GM12891 (cell line): ENCODE measurements at places on chromosomes 6 and 20.

DNA sequence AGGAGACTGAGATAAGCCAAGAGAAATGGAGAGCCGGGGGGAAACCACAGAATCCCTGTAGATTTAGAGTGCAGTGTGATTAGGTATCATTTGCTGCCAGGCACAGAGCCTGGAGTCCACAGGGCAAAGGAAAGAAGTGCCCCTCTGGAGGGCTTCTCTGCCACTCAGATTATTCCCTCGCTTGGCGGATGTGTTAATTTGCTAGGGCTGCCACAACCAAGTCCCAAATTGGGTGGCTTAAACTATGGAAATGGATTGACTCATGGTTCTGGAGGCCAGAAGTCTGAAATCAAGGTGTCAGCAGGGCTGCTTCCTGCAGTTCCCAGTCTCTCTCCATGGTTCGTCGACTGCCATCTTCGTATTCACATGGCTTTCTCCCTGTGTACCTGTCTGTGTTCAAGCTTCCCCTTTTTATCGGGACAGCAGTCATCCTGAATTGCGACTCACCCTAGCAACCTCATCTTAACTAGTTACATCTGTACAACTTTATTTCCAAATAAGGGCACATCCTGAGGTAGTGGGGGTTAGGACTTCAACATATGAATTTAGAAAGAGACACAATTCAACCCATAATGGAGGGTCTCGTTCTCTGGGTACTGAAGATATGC is 122.2 kb downstream of the ANKRD60 start:
- DNase-seq = no peak

- no peak for DNase-seq
Observed at GRCh38 chr20:10249048-10249770, 30.6 kb downstream of the SNAP25 start.

- DNase-seq = no peak
Observed at GRCh38 chr6:105382958-105383357, 19.9 kb downstream of the PREP start.

DNA sequence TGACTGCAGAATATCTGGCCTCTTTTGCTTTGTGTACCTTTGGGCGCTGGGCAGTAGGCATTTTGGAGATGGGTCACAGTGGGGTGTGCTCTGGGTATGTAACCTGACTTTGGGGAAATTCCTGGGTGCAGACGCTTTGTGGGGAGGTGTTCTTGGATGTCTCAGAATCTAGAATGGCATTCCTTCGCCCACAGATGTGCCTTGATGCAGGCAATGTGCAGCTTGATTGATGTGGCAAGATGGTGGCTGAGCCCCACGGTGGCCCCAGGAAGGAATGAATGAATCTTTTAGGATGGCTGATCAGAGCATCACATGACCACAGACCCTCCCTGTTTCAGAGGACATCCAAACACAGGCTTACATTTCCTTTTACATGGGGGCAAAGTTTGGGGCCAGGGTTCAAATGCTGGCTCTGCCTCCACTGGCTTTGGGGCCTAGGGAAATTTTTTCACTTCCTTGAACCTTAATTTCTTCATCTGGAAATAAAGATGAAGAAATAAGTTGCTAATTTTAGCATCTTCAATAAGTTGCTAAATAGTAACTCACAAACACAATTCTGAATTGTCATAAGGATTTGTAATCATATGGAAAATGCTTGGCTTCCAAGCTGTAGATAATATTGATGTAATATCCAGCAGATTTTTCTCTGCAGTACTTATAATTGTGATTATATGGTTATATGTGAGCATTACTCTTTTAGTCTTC is 5.6 kb downstream of the PPP1R16B start:
- DNase-seq = no peak

DNA sequence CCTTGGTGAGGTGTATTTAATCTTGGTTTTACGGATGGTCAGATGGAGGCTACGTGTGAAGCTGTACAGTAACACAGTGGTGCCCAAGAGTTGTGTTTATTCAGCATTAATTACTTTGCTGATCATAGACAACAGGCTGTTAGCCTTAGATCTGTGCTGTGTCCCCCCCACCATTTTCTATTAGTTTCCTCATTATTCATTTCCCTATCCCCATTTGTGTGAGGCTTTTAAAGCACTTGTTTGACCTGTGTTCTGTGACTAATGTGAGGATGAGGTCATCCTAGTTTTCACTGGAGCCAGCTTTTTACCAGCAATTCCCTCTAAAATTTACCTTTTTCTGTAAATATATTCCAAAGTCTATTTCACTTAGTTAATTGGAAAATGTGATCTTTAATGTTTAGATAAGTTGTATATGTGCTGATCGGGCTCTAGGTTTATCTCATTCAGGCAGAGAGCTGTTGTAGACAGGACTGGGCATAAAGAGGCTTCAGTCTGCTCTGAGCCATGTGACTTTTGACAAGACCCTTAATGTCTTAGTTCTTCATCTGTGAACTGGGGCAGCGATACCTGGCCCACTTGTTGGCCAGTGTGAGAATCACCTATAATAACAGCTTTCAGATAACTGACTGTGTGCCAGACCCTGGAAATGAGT is 8.4 kb downstream of the MAPRE1 start:
- DNase-seq = no peak

DNA sequence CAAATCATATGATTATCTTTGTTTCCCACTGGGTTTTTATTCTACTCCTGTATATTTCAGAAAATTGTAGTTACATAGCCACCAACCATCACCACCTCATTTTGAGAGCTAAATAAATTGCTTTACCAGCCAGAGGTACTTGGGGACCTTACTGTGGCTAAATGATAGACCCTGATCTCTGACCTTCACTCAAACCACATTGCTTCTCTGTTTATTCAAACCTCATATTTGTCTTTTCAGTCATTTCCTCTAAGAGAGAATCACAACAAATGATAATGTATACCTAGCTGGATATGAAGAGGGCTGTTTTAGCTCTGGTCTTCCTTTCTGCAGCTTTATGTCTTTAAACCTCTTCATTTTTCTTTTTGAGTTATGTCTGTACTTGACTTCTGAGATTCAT is 142.8 kb downstream of the ADGB start:
- no peak for DNase-seq

- DNase-seq = no peak
Observed at GRCh38 chr6:146770965-146771735, 172.4 kb downstream of the ADGB start.

DNA sequence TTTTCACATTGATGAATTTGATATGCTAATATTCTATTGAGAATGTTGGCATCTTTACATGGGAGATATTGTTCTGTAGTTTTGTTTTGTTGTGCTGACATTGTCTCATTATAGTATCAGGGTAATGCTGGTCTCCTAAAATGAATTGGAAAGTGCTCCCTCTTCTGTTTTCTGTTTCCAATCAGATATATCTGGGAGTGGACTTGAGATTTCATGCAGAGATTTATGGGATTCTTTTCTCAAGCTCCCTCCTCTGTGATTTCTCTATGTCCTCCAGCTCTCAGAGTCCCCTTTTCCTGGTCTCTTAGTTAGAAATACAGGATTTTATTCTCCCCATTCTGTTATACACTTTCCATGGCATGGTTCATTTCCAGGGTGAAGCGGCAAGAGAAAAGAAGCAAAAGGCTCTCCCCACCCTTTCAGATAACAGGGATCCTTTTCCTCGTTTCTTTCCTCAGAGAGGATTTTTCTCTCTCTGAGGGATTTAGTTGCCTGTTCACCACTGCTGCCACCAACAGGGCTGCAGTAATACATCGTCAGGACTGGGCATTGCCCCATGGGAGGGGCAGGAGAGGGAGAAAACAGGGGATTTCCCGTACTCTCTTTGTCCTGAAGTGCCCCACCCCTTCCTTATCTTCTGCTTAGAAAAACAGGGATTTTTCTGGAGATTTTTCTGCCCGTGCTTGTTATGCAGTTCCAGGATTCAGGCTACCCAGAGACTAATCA is 59.3 kb upstream of the STMND1 start:
- no peak for DNase-seq

DNA sequence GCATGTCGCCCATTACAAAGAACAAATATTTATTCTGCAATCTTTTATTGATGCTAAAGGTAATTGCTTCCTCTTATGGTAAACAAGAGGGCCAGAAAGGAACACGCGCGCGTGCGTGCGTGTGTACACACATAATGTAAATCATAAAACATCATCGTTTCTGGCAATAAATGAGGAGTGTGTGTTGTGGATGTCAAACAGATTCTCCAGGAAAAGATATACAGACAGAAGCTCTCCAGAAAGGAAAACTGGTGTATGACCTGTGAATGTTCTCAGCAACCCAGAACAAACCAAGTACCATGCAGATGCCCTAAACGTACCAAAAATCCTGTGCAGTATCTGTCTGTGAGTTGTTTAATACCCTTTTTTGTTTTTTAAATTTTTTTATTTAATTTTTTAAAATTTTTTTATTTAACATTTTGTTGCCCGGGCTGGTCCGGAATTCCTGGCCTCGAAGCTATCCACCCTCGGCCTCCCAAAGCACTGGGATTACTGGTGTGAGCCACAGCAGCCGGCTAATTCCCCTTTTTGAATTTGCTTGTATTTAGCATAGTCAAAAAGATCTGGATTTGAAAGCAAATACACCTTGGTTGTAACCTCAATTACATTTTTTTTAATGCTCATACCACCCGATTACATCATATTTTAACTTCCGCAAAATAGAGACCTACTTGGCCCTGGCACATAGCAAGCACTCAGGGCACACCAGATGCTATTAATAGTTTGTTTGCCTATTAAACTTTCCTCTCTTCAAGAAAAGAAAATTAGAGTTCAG is 909 bp upstream of the NUDT3 start:
- DNase-seq = no peak

GRCh38 chr6:5536644-5537043 is 275.3 kb downstream of the FARS2 start:
- no peak for DNase-seq

GRCh38 chr6:134047673-134048072 is 4.8 kb downstream of the SLC2A12 start:
- no peak for DNase-seq

- no peak for DNase-seq
Observed at GRCh38 chr6:23505026-23505425, 621.0 kb upstream of the NRSN1 start.

- DNase-seq = no peak
Observed at GRCh38 chr20:10790013-10790412, 116.2 kb upstream of the JAG1 start.

- DNase-seq = peak; percentile 67
Observed at GRCh38 chr20:45368221-45368980, 5.4 kb downstream of the SYS1 start.

GRCh38 chr20:10696650-10697049 is 22.9 kb upstream of the JAG1 start:
- DNase-seq = no peak

DNA sequence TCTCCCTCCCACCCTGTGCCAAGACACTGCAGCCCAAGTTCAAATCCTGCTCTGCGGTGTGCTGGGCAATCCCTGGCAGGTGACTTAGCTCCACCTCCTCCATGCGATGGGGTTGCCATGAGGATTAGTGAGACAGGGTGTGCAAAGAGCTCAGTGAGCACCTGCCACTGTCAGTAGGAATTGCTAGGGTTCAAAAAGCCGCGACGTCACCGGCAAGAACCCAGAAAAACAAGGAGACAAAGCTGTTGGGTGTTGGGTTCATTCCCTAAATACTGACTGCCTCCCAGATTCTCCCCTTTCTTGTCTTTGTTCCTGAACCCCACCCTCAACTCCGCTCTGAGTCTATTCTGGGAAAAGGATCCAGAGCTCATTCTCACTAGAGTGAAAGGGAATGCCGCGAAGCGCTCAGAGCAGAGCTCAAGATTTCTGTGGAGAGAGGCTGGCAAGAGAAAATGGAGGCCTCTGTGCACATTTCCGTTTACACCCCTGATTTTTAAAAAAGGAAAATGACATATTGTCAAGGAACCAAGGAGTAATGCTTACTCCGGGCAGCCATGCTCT is 13.3 kb downstream of the PMEPA1 start:
- DNase-seq = no peak

GRCh38 chr20:44291754-44292153 is 19.2 kb downstream of the FITM2 start:
- no peak for DNase-seq

- no peak for DNase-seq
Observed at GRCh38 chr6:36170704-36171103, 25.8 kb upstream of the BRPF3 start.

- DNase-seq = no peak
Observed at GRCh38 chr6:109373762-109374161, 8.5 kb downstream of the CD164 start.

DNA sequence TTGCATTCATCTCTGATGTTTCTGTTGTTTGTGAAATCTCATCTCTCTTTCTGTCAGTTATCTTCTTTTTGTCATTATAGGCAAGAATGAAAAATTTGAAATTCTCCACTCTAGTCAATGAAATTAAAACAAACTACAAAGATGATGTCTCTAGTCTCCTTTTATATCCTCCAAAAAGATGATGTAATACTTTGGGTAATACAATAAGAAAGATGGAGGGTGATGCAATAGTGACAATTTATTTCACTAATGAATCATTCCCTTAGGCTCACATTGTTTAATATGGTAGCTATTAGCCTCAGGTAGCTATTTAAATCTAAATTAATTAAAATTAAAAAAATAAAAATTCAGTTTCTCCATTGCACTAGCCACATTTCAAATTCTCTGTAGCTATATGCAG is 145.4 kb downstream of the UST start:
- no peak for DNase-seq

DNA sequence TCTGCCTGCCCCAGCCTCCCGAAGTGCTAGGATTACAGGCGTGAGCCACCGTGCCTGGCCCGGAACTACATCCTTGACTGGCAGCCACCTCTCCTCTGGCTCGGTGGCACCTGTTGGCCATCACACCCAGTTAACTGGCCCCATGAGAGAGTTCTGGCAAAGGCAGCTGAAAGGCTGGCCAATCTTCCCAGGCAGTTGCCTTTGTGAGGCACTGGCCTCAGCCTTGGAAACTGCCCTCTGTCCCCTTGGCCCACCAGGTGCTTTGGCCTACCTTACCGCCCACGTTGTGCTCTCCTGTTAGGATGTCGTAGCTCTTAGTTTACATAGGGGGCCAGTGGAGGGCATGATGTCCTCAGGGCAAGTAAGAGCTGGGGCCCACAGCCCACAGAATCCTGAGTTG is 9.6 kb upstream of the MANBAL start:
- DNase-seq = no peak

GRCh38 chr6:3293271-3294155 is 34.8 kb downstream of the PSMG4 start:
- no peak for DNase-seq

GRCh38 chr20:7656687-7657467 is 283.4 kb downstream of the HAO1 start:
- no peak for DNase-seq

- no peak for DNase-seq
Observed at GRCh38 chr6:41098366-41098765, 25.6 kb downstream of the NFYA start.
